Activated naive CD4-positive, alpha-beta T cell treated with anti-CD3 and anti-CD28 coated beads, Interleukin-2, amount 50 U/mL, for 72 hours (primary cell): ENCODE measurements at places on chromosomes 1 and 21. TPM values are rescaled to one million over a fixed set of nuclear protein-coding genes. Genes with fewer than 3 reads are reported as not detected.

GRCh38 chr21:45516671-45517151 lies 25.5 kb downstream of the SLC19A1 start:
- DNase-seq = no peak

The CENPS gene
- total RNA-seq = 8.6 TPM

GRCh38 chr1:101508913-101509312 lies 272.1 kb downstream of the S1PR1 start:
- no peak for DNase-seq

DNA sequence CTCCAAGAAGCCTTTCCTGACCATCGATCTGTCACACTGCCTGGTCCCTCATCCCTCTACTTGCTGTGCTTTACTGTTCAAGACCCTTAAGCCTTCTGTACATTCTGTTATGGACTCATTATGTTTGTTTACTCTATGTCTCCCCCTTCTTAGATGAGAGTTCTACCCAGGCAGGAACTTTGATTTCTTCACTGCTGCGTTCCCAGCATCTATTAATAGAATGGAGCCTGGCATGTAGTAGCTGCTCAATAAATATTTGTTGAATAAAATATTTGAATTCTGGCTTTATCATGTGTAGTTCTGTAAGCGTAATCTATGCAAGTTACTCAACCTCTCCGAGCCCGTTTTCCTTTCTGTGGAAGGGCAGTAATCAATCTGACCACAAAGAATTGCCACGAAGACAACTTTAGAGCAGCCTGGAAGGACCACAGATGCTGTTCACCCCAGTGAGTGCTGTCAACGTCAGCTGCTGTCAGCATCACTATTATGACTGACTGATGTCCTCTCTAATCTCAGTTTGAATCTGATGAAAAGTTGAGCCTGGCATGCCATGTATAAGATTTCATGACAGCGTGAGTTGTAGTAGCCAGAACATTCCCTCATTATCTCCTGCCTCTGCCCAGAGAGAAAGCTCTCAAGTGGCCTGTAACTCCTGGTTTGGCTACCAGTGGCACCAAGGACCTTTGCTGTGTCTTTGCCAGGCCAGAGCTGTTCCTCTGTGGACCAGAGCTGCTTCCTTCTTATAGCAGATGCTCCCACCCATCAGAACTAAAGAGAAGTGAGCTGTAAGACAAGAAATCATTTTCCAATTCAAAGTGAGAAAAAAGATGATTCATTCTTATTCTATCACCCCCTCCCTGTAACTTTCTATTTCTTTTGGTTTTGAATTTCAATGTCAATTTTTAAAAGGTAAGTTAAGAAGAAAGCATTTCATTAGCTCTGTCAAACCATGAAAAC lies 94.5 kb downstream of the PRDM2 start:
- no peak for DNase-seq

GRCh38 chr21:35578347-35578782 lies 482.0 kb downstream of the SETD4 start:
- no peak for DNase-seq
